ENCODE measurements at places on chromosomes 16 and 17. TPM values are rescaled to one million over a fixed set of nuclear protein-coding genes. Genes with fewer than 3 reads are reported as not detected.
A peak's percentile ranks its signal among the peaks of the same experiment; 100 is the strongest.

DNA sequence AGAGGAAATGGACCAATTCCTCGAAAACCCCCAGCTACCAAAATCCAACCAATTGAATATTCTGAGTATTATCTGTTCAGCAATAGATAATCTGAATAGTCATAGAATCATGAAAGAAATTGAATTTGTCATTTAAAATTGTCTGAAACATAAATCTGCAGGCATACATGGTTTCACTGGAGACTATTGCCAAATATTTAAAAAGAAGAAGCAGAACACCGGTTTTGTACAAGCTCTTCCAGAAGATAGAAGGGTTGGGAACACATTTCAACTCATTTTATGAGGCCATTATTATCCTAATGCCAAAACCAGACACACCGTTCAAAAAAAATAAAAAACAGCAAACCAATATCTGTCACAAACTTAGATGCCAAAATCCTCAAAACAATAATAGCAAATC, 195.5 kb downstream of the RPTOR start:
- H3K4me1 ChIP-seq, result no peaks in the 10 kb centered on the region
- no peak for DNase-seq
- H3K27ac ChIP-seq, result no peak overlapping the region
- H3K4me3 ChIP-seq, result no peak overlapping the region
- peaks cover 36% of the 10 kb centered on the region for H3K36me3 ChIP-seq
- H3K27me3 ChIP-seq, result no peaks in the 10 kb centered on the region

GRCh38 chr16:78390092-78390491, 290.6 kb downstream of the WWOX start:
- H3K36me3 ChIP-seq, result peaks cover 26% of the 10 kb centered on the region
- no peak overlapping the region for H3K4me3 ChIP-seq
- H3K27ac ChIP-seq, result no peak overlapping the region
- H3K27me3 ChIP-seq, result no peaks in the 10 kb centered on the region
- no peak for DNase-seq

- H3K4me1 ChIP-seq, result peaks cover 32% of the 10 kb centered on the region
- peak within 1 kb of the TSS; percentile 79 for H3K4me3 ChIP-seq
- peak; percentile 82 for DNase-seq
- H3K27ac ChIP-seq, result no peak within 1 kb of the TSS
Measured at GRCh38 chr16:67393111-67393787, at the start of gene TPPP3. Gene TPPP3 (minus strand): TSS chr16:67393498. CDS start chr16:67391111, 2,387 bp downstream.

DNA sequence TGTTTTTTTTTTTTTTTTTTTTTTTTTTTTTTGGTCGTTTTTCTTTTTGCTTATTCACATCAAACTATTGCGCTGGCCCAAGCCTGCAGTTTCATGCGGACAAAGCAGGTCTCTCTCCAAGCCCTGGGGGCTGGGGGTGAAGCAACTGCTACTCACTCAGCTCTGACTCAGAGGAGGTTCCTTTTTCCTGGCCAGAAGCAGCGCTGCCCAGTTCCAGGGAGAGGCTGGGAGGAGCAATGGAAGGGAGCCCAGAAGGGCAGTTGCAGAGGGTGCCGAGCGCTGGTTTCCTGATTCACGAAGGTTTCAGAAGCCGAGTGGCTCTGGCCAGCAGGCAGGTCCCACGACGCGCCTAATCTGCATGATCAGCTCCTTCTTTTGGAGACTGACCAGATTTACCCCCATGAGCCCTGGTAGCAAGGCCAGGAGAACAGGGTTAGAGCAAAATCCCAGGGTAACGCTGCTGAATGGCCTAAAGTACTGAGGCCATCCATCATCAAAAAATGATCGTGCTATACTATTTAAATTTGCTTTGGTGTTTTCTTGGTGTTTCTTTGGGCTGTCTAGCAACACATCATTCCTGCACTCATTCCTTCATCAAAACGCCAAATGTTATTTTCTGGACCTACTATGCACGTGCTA, 144.7 kb upstream of the SOX9 start:
- no peaks in the 10 kb centered on the region for H3K27me3 ChIP-seq
- no peak overlapping the region for H3K4me3 ChIP-seq
- H3K36me3 ChIP-seq, result no peaks in the 10 kb centered on the region
- peaks cover 14% of the 10 kb centered on the region for H3K4me1 ChIP-seq

DNA sequence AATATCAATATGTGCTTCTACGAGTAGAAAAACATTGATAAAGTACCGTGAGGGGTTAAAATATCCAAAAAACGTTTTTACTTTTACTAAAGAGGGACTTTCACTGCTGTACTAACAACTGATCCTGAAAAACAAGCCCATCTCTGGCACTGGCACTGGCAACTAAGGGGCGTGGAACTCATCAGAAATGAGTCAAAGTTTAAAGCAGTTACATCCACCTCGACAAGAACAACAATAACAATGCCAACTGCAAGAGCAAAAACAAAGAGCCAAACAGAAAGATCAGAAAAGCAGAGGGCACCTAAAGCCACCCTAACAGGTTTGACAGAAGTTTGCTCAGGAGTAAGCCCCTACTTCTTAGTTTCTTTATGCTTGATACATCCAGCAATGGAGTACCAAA, 13.1 kb downstream of the MBTPS1 start:
- H3K27me3 ChIP-seq, result no peaks in the 10 kb centered on the region
- H3K4me3 ChIP-seq, result no peak overlapping the region
- no peak overlapping the region for H3K27ac ChIP-seq
- no peak for DNase-seq
- H3K4me1 ChIP-seq, result peaks cover 14% of the 10 kb centered on the region
- no peaks in the 10 kb centered on the region for H3K36me3 ChIP-seq

The HERPUD1 gene
- 34.0 TPM for total RNA-seq

DNA sequence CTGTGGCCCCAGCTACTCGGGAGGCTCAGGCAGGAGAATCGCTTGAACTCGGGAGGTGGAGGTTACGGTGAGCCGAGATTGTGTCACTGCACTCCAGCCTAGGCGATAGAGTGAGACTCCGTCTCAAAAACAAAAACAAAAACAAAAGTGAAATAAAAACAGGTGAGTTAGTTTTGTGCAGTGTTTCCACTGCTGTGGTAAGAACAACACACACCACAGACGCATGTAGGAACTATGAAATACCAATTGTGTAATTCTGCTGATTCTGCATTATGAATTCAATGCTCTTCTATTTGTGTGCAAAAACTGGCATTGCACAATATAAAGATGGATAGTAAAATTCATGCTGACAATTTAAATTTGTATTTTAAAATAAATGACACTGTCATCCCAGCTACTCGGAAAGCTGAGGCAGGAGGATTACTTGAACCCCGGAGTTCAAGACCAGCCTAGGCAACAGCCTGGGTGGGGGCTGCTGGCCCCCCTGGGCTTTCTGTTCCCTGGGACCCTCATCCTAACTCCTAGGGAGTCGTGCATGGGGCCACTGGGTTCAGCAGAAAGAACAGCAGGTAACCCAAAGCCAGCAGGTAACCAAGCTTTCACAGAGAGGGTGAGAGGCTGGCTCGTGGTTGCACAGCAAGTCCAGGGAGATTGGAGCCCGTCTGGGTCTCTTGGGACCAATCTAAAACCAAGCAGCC, 10.6 kb upstream of the RHBDF2 start:
- no peaks in the 10 kb centered on the region for H3K36me3 ChIP-seq
- no peak overlapping the region for H3K27ac ChIP-seq
- DNase-seq, result no peak
- H3K4me1 ChIP-seq, result no peaks in the 10 kb centered on the region
- H3K27me3 ChIP-seq, result peaks cover 18% of the 10 kb centered on the region

The HIC1 gene
- 0.37 TPM for total RNA-seq

DNA sequence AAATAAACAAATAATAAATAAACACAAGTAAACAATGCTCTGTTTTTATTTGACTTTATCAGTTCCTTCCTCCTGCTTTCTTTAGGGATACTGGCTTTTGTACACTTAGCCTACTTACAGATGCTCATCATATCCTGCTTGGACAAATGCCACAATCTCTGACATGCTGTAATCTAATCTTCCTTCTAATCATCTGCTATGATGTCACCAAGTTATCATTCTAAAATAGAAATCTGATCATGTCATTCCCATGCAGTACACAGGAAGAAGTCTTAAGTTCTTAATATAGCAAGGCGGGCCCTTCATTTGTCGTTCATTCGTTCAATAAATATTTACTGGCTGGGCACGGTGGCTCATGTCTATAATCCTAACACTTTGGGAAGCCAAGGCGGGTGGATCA, 9.1 kb upstream of the UBB start:
- H3K27ac ChIP-seq, result no peak overlapping the region
- no peaks in the 10 kb centered on the region for H3K36me3 ChIP-seq
- no peak overlapping the region for H3K4me3 ChIP-seq

- no peaks in the 10 kb centered on the region for H3K27me3 ChIP-seq
- peaks cover 43% of the 10 kb centered on the region for H3K4me1 ChIP-seq
- DNase-seq, result no peak
- peak overlapping the region; percentile 57 for H3K27ac ChIP-seq
Measured at GRCh38 chr16:89291363-89291762, 73.9 kb downstream of the ZNF778 start.

DNA sequence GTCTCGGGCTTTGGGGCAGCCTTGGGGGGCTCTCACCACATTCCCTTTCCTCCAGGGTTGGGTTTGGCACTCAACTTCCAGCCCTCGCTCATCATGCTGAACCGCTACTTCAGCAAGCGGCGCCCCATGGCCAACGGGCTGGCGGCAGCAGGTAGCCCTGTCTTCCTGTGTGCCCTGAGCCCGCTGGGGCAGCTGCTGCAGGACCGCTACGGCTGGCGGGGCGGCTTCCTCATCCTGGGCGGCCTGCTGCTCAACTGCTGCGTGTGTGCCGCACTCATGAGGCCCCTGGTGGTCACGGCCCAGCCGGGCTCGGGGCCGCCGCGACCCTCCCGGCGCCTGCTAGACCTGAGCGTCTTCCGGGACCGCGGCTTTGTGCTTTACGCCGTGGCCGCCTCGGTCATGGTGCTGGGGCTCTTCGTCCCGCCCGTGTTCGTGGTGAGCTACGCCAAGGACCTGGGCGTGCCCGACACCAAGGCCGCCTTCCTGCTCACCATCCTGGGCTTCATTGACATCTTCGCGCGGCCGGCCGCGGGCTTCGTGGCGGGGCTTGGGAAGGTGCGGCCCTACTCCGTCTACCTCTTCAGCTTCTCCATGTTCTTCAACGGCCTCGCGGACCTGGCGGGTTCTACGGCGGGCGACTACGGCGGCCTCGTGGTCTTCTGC, 8.4 kb downstream of the SLC16A3 start:
- no peaks in the 10 kb centered on the region for H3K4me1 ChIP-seq
- H3K27ac ChIP-seq, result peak overlapping the region; percentile 19
- no peaks in the 10 kb centered on the region for H3K36me3 ChIP-seq
- no peaks in the 10 kb centered on the region for H3K27me3 ChIP-seq
- no peak overlapping the region for H3K4me3 ChIP-seq
- DNase-seq, result no peak

DNA sequence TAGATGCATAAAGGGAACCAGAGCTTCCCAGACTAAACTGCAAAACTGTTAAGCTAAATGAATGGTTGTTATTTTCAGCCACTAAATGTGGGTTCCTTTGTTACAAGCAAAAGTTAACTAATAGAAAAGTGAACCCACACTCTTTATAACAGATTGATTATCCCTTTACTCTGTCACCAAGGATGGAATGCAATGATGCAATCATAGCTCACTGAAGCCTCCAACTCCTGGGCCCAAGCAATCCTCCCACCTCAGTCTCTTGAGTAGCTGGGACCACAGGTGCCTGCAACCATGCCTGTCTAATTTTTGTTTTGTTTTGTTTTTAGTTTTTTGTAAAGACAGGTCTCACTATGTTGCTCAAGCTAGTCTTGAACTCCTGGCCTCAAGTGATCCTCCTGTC, 6.5 kb downstream of the KRT9 start:
- no peak overlapping the region for H3K27ac ChIP-seq
- H3K4me1 ChIP-seq, result no peaks in the 10 kb centered on the region
- H3K4me3 ChIP-seq, result no peak overlapping the region
- H3K36me3 ChIP-seq, result no peaks in the 10 kb centered on the region

The ARHGDIG gene
- total RNA-seq, result 2.0 TPM

The CPNE7 gene
- total RNA-seq, result 2.7 TPM

GRCh38 chr17:57984936-57985674, 2.9 kb downstream of the VEZF1 start:
- peaks cover 84% of the 10 kb centered on the region for H3K4me1 ChIP-seq
- H3K4me3 ChIP-seq, result peak overlapping the region; percentile 84
- peaks cover 22% of the 10 kb centered on the region for H3K27me3 ChIP-seq
- H3K36me3 ChIP-seq, result peaks cover 10% of the 10 kb centered on the region

DNA sequence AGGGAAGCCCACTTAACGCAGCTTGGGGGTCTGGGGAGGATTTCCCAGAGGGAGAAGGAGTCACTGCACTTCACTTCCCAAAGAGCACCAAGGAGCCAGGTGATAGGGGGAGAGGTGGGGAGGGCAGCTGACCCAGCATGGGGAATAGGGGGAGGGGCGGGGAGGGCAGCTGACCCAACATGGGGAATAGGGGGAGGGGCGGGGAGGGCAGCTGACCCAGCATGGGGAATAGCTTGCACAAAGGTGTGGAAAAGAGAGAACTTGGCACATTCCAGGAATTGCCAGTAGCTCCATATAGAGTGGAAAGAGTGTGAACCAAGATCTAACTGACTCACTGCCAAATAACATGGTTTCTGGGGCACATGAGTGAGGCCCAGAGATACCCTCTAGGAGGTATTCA, 110.3 kb downstream of the CCT6B start:
- H3K27ac ChIP-seq, result no peak overlapping the region
- DNase-seq, result no peak
- no peak overlapping the region for H3K4me3 ChIP-seq
- peaks cover 14% of the 10 kb centered on the region for H3K27me3 ChIP-seq
- H3K4me1 ChIP-seq, result no peaks in the 10 kb centered on the region

The HBA1 gene
- total RNA-seq, result not detected

The CCL1 gene
- not detected for total RNA-seq

The ATP6V0D1 gene
- 55.4 TPM for total RNA-seq

The ZNF629 gene
- 41.0 TPM for total RNA-seq

The CCL7 gene
- not detected for total RNA-seq

Measured in neural crest cell (in vitro differentiated cells).